Neural crest cell (in vitro differentiated cells): ENCODE measurements at places on chromosomes 6 and 20.

DNA sequence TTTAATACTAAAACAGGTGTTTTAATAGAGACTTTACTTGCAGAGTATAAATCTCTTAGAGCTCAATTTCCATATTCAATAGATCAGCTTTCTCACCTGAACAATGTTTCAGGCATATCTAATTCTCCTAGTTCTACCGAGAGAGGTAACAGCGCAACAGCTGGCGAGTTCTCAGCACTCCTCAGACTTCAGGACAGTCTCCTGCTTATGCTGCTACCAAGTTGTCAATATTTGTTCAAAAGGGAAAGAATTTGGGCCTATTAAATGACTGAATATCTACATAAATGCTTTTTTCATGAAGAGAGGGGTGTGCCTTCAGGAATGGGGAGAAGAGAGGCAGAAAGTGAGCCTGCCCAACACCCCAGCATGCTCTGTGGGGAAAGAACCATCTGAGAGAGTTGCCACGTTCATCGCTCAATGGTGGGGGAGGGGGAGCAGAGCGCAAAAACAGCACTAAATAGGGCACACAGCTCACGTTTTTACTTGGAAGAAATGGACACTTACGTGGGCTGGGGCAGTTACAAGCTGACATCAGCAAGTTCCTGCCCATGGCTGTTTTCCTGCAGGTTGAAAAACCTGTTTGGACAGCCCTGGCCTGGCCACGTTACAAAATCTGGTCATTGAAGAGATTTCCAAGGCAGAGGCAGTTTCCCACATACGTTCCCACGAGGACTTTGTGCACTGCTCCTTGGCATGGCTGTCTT lies 38.0 kb downstream of the EZR start:
- no peak for DNase-seq

DNA sequence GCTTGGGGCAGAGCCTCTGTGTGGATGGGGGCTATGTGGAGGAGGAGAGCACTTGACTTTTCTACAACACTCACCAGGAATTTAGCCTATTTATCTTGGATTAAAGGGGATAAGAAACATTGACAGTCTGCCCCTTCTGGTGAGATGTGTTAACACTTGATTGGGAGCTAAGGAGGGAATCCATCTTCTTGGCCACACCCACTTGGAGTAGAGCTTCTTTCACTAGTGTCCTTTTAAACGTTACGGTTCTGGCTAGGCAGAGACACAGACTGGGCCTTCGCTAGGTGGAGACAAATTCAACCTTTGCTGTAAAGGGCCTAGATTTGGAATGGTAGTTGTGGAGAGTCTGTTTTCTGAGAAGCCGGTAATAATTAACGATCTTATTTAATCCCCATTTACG lies 15.5 kb upstream of the TPBG start:
- DNase-seq, result no peak

DNA sequence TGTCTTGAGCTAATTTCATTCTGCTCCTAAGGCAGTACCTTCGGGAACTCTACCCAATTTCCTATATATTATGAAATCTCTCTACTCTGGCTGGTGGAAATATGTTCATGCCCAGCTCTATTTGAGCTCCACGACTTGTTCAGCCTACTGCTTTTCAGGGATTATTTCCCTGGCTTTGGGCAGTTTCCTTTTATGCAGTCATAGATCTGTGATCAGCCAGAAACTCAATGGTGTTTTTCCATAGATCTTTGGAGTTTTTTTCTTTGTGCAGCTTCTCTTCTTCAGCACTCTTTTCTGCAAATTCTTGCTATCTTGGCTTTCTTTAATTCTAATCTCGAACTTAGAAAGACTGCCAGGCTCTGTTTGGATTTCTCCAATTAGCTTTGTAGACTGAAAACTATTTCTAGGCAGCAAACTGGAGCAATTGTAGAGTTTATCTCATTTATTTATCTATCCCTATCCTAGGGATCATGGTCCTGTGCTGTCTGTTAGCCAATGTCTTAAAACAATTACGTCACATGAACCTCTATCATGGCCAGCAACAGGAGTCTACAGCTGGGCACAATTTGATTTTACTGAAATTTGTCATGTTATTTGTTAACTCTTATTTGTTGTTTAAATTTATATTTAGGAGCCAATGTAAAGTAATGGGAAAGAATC lies 328.4 kb downstream of the BCKDHB start:
- no peak for DNase-seq

GRCh38 chr6:10479939-10480700 lies 41.0 kb upstream of the GCNT2 start:
- DNase-seq, result no peak
